Spinal cord (tissue), 10 donors: ENCODE measurements at places on chromosomes 11 and 22. TPM values are rescaled to one million over a fixed set of nuclear protein-coding genes. Genes with fewer than 3 reads are reported as not detected.

Gene PRDM10
- 6.8 TPM for total RNA-seq

Gene CHORDC1
- total RNA-seq, result 69.9 TPM

GRCh38 chr11:100133114-100133513 is 554.0 kb upstream of the ARHGAP42 start:
- no peak overlapping the region for H3K27ac ChIP-seq
- no peaks in the 10 kb centered on the region for H3K27me3 ChIP-seq
- no peaks in the 10 kb centered on the region for H3K4me1 ChIP-seq
- no peak for DNase-seq
- no peaks in the 10 kb centered on the region for H3K36me3 ChIP-seq
- H3K4me3 ChIP-seq, result no peak overlapping the region

- H3K4me1 ChIP-seq, result no peaks in the 10 kb centered on the region
- H3K4me3 ChIP-seq, result no peak overlapping the region
- H3K36me3 ChIP-seq, result no peaks in the 10 kb centered on the region
- no peak for DNase-seq
Observed at GRCh38 chr22:16789860-16790493, 35.2 kb downstream of the XKR3 start.

- H3K27me3 ChIP-seq, result no peaks in the 10 kb centered on the region
- peaks cover 3% of the 10 kb centered on the region for H3K4me1 ChIP-seq
- no peak for DNase-seq
Observed at GRCh38 chr11:14519597-14519916, 629 bp downstream of the PSMA1 start.

GRCh38 chr11:78605296-78605695 is 30.6 kb upstream of the NARS2 start:
- no peak for DNase-seq
- no peak overlapping the region for H3K27ac ChIP-seq
- no peaks in the 10 kb centered on the region for H3K4me1 ChIP-seq
- no peaks in the 10 kb centered on the region for H3K27me3 ChIP-seq
- no peaks in the 10 kb centered on the region for H3K36me3 ChIP-seq
- no peak overlapping the region for H3K4me3 ChIP-seq
